CD4-positive, alpha-beta T cell treated with Interleukin-4 for 1 hour (primary cell): ENCODE measurements at places on chromosomes 2 and 18.

GRCh38 chr18:7177116-7177744, 53.7 kb upstream of the LRRC30 start:
- DNase-seq, result no peak

DNA sequence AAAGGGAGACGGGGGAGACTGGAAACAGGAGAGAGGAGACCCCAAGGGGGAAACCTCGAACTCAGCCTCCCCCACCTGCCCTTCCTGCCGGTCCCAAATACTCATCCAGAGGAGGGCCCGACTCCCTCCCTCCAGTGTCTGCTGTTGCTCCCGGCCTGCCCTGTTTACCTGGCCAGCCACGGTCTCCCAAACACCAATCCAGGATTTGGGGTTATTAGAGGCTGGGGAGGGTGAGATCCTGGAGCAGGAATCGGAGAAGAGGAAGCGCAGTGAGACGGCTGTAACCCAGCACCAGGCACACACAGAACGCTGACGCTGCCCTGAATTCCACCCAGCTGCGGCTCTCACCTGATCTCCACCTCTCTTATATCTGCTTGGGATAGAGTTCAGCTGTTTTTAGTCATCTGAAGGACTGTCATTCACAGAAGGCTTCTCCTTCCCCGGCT, 213.0 kb downstream of the TNS1 start:
- no peak for DNase-seq

- DNase-seq, result no peak
Observed at GRCh38 chr2:88170472-88170892, 336 bp downstream of the THNSL2 start.

DNA sequence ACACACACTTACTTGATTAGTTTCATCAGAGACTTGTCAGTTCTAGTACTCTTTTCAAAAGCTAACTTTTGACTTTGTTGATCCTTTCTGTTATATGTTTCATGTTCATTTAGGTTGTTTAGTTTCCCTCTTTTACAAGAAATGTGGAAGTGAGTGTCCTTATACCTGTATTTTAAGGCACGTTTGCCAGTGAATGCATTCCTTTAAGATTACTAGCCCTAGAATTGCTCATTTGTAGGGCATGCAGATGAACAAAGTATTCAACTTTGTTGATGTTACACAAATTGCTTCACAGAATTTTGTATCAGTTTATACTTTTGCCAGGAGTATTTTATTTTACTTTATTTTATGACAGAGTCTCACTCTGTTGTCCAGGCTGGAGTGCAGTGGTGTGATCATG, 6.3 kb downstream of the IL1RL2 start:
- no peak for DNase-seq

- no peak for DNase-seq
Observed at GRCh38 chr18:59501920-59502273, 142.8 kb upstream of the LMAN1 start.

- DNase-seq, result no peak
Observed at GRCh38 chr2:176111846-176112374, 4.7 kb upstream of the HOXD10 start.

- no peak for DNase-seq
Observed at GRCh38 chr18:55988537-55988936, 400.5 kb upstream of the TCF4 start.

DNA sequence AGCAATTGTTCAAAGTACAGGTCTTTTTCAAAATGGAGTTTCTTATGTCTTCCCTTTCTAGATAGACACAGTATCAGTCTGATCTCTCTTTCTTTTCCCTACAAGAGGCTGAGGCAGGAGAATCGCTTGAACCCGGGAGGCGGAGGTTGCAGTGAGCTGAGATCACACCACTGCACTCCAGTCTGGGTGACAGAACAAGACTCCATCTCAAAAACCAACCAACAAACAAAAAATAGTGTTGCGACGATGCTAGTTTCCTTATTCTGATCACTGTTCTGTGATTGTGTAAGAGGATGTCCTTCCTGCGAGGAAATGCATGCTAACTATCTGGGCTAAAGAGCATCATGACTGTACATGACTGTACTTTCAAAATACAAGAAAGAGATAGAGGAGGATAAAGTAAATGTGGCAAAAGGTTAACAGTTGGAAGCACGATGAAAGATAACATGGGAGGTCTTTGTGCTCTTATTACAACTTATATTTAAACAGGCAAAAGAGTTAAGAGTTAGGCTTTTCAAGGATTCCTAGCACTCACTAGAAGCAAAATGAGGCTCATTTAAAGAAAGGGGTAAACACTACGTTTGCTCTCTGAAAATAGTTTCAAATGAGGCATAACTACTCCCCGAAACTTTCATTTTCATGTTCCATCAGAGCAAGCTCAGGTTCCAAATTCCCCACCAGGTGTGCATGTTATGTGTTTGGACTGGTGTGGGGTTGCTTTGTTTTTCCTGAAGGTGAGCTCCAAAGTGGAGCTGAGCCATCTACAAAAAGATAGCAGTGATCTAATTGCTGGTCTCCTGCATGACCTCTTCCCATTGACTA, 23.8 kb downstream of the SOWAHC start:
- no peak for DNase-seq

- DNase-seq, result no peak
Observed at GRCh38 chr2:96584017-96584416, 47.5 kb downstream of the ARID5A start.
